ENCODE measurements at places on chromosomes 5 and 9. TPM values are rescaled to one million over a fixed set of nuclear protein-coding genes. Genes with fewer than 3 reads are reported as not detected.

DNA sequence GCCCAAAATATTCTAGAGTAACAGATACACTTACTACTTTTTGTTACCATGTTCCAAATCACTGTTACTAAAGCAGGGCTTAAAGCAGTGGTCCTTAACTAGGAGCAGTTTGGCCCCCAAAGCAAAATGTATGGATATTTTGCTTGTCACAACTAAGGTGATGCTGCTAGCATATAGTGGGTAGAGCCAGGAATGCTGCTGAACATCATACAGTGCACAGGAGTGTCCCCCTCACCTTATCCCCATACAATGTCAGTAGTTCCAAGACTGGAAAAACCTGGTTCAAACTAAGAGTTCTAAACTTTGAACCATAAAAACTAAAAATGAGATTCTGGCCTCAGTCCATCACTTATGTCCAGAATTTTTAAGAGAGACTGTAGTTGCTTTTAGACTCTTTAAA lies 28.1 kb downstream of the DIMT1 start:
- H3K27me3 ChIP-seq: no peaks in the 10 kb centered on the region
- peaks cover 8% of the 10 kb centered on the region for H3K36me3 ChIP-seq
- no peak overlapping the region for H3K27ac ChIP-seq
- no peak for DNase-seq
- no peaks in the 10 kb centered on the region for H3K4me1 ChIP-seq
- no peak overlapping the region for H3K4me3 ChIP-seq

DNA sequence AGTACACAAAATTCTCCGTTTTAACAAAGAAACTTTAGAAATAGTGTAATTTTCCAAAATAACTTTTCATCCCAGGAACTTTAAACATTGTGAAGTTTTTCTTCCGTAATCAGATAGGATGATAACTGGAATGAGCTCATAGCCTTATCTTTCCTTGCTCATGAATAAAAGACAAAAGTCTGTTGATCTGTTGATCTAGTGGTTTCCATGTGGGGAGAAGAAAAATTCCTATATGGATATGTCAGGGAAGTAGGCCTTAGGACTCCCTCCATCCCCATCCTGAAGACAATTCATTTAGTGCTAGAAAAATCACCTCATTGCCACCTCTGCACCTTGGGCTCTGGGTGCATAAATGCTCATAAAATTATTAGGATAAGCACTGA lies 266.6 kb downstream of the SMARCA2 start:
- no peak for DNase-seq
- H3K27ac ChIP-seq: no peak overlapping the region
- no peaks in the 10 kb centered on the region for H3K27me3 ChIP-seq
- no peak overlapping the region for H3K4me3 ChIP-seq
- H3K4me1 ChIP-seq: no peaks in the 10 kb centered on the region

DNA sequence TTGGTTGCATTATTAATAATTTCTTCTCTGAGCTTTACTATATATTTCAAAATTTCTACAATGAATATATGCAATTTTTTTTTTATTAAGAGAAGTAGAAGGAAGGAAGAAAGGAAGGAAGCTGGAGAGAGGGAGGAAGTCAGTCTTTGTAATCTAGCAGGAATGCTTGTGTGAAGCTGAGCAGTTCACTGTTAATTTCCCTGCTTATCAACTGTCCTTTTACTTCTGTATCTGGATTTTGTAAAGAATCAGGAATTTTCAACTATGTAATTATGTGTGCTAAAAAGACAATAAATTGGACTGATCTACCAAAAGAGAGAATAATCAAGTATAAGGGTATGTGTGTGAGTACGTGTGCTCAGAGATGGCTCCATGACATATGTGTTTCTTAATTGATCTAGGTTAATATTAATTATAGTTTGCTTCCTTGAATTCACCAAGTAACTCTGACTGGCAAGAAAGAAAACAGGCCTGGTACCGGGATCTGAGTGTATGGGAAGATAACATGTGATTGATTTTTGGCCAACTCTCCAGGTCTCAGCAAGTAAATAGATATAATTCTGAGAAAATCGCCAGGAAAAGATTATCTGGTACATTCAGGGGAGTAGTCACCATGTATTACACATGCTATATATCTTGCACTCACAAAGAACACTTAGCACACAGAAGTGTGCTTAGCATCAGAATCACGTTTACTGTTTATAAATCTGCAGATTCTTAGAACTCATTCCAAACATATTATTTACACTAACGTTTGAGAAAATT lies 1758.8 kb upstream of the WWC1 start:
- no peaks in the 10 kb centered on the region for H3K27me3 ChIP-seq
- no peak overlapping the region for H3K27ac ChIP-seq
- no peak for DNase-seq
- no peak overlapping the region for H3K4me3 ChIP-seq
- H3K36me3 ChIP-seq: no peaks in the 10 kb centered on the region

OSTF1 gene
- total RNA-seq: 26.0 TPM

DNA sequence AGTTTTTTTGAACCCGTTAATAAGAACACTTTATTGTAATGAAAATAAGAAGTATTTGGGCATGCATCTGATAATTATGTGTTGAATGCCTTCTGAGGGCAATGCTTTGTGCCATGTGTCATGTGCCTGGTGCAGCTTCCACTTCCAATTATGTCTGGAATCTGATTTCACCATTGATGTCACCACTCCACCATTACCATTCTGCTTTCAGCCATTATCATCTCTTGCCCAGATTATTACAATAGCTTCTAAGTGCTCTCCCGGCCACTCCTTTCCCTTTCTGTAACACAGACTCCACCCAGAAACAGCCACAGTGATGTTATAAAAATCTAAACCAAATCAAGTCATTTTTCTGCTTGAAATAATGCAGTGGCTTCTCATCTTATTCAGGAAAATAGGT lies 171.7 kb downstream of the C9orf152 start:
- no peak for DNase-seq
- H3K4me3 ChIP-seq: no peak overlapping the region
- H3K27ac ChIP-seq: no peak overlapping the region
- no peaks in the 10 kb centered on the region for H3K4me1 ChIP-seq

- no peaks in the 10 kb centered on the region for H3K36me3 ChIP-seq
- no peak for DNase-seq
- no peak overlapping the region for H3K27ac ChIP-seq
- no peak overlapping the region for H3K4me3 ChIP-seq
Measured at GRCh38 chr5:38162625-38163024, 95.7 kb upstream of the EGFLAM start.

- H3K4me1 ChIP-seq: no peaks in the 10 kb centered on the region
- H3K4me3 ChIP-seq: no peak overlapping the region
- H3K27ac ChIP-seq: no peak overlapping the region
- H3K27me3 ChIP-seq: no peaks in the 10 kb centered on the region
- DNase-seq: no peak
- no peaks in the 10 kb centered on the region for H3K36me3 ChIP-seq
Measured at GRCh38 chr9:79512251-79512650, 59.5 kb upstream of the TLE4 start.
